HCT116 (cell line): ENCODE measurements at places on chromosomes 3 and 15. TPM values are rescaled to one million over a fixed set of nuclear protein-coding genes. Genes with fewer than 3 reads are reported as not detected.
A peak's percentile ranks its signal among the peaks of the same experiment; 100 is the strongest.

DNA sequence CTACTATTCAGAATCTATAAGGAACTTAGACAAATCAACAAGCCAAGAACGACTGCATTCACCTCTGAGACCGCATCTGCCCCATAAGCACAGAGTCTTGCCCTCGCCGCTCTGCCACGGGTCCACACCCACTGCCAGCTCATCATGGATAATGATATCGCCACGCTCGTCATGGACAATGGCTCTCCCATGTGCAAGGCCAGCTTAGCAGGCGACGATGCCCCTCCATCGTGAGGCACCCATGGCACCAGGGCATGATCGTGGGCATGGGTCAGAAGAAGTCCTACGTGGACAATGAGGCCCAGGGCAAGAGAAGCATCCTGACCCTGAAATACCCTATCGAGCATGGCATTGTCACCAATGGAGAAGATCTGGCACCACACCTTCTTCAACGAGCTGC is 92.1 kb upstream of the FXR1 start:
- H3K4me1 ChIP-seq, result no peaks in the 10 kb centered on the region
- H3K27ac ChIP-seq, result no peak overlapping the region
- 0 out of 2 replicates have a peak, but pooled peaks cover 2% of the 10 kb centered on the region for H3K27me3 ChIP-seq
- no peak overlapping the region for H3K4me3 ChIP-seq

DNA sequence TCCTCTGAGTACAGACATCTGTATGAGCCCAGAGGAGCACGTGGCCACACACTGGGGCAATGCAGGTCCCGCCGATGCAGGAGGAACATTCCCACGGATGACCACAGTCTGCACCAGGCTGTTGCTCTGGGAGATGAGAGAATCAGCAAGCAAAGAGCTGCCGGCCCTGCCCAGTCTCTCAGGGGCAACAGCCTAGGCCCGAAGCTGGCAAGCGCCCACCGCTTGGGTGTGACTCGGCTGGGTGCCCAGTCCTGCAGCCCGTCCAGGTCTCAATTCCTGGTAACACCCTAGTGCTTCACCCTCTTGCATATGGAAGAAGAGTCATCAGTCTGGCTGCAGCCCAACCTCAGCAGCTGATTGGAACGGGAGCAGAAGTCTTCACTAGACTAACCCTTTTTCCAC is 153.7 kb upstream of the HES1 start:
- H3K27ac ChIP-seq, result no peak overlapping the region
- no peak overlapping the region for H3K4me3 ChIP-seq
- H3K27me3 ChIP-seq, result no peaks in the 10 kb centered on the region
- H3K4me1 ChIP-seq, result no peaks in the 10 kb centered on the region

GRCh38 chr3:98565237-98565643 is 28.2 kb downstream of the CPOX start:
- DNase-seq, result no peak
- no peak overlapping the region for H3K4me3 ChIP-seq
- no peaks in the 10 kb centered on the region for H3K27me3 ChIP-seq
- H3K27ac ChIP-seq, result peak overlapping the region; percentile 83

GRCh38 chr3:181712226-181712552 is 464 bp downstream of the SOX2 start:
- H3K4me3 ChIP-seq, result no peak overlapping the region
- no peak overlapping the region for H3K27ac ChIP-seq
- H3K36me3 ChIP-seq, result no peaks in the 10 kb centered on the region
- H3K27me3 ChIP-seq, result no peaks in the 10 kb centered on the region
- DNase-seq, result no peak
- peaks cover 11% of the 10 kb centered on the region; the same call in 1 of the 2 replicates for H3K4me1 ChIP-seq

DNA sequence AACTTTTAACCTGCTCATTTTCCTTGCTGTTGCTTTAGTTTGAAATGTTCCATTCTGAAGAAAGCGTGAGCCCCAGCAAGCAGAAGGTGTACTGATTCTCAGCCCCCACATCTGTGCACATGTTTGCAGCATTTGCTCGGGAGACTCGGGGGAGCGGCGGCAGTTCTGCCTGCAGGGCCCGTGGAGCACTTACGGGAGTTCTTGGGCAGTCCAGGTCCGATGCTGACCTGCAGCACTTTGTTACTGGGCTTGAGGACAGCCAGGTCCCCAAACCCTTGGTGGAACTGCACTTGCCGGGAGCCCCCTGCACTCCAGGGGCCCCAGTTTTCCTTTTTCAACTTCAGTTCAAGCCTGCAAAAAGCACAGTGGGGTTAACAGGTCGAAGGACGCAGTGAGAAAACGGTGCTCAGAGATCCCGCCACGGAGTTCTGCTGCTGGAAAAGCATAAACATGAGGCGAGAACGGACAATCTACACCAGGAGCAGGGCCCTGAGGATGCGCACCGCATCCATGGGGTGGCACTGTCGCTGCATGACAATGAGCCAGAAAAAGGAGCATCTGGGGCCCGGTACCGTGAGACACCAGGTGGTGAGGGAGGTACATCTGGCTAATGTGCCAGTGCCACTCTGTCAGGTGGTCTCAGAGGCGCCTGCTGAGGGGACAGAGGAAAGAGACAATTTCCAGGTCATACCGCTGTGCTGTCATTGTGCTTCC is 45.6 kb upstream of the LDHAL6B start:
- H3K27ac ChIP-seq, result no peak overlapping the region
- DNase-seq, result no peak
- H3K36me3 ChIP-seq, result peaks cover 13% of the 10 kb centered on the region; the same call in 1 of the 2 replicates
- no peak overlapping the region for H3K4me3 ChIP-seq

DNA sequence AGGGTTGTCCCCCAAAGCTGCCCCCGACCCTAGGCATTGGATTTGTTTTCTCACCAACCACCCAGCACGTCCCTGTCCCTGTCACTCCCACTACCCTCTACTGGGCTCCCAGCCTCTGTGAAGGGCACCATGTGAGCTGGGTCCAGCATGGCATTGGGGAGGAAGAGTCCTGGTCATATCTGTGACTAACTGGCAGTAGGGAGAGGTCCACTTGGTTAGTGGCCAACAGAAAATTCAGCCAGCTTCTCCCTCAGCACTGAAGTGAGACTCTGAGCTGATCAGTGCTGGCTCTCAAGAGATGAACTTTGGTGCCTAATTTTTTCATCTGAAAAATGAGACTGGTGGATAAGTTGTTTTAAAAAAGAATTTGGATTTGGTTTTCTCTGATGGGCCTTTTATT is 11.3 kb upstream of the KIF23 start:
- peaks cover 5% of the 10 kb centered on the region; the same call in 1 of the 2 replicates for H3K36me3 ChIP-seq
- H3K4me1 ChIP-seq, result no peaks in the 10 kb centered on the region
- no peaks in the 10 kb centered on the region for H3K27me3 ChIP-seq
- no peak overlapping the region for H3K4me3 ChIP-seq
- no peak for DNase-seq
- H3K27ac ChIP-seq, result no peak overlapping the region

GRCh38 chr15:20346082-20346805 is 195.4 kb downstream of the GOLGA6L6 start:
- no peaks in the 10 kb centered on the region for H3K27me3 ChIP-seq
- no peaks in the 10 kb centered on the region for H3K36me3 ChIP-seq
- no peak overlapping the region for H3K27ac ChIP-seq
- no peak overlapping the region for H3K4me3 ChIP-seq
- H3K4me1 ChIP-seq, result no peaks in the 10 kb centered on the region

DNA sequence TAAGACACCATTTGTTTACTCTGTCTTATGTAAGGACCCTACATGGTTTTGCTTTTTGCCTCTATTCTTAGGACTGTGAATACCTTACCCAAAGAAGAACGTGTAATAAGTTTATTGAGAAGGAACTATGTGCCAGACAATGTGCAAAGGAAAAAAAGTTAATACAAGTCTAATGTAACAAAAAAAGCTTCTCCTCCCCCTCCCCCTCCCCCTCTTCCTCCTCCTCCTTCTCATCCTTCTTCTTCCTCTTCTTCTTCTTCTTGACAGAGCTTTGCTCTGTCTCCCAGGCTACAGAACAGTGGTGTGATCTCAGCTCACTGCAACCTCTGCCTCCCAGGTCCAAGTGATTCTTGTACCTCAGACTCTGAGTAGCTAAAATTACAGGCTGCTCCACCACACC is 50.9 kb upstream of the MITF start:
- DNase-seq, result no peak
- H3K4me3 ChIP-seq, result no peak overlapping the region
- H3K36me3 ChIP-seq, result no peaks in the 10 kb centered on the region
- H3K4me1 ChIP-seq, result no peaks in the 10 kb centered on the region
- no peak overlapping the region for H3K27ac ChIP-seq

DNA sequence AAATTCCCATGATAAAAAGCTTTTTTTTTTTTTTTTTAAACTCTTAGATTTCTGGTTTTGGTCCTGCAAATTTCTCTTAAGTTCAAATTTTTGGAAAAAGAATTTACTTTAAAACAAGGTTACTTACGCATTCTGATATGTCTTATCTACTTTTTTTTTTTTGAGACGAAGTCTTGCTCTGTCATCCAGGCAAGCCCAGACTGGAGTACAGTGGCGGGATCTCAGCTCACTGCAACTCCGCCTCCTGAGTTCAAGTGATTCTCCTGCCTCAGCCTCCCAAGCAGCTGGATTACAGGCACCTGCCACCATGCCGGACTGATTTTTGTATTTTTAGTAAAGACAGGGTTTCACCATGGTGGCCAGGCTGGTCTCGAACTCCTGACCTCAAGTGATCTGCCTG is 83.2 kb downstream of the RASA2 start:
- H3K27me3 ChIP-seq, result no peaks in the 10 kb centered on the region
- H3K4me3 ChIP-seq, result no peak overlapping the region
- H3K36me3 ChIP-seq, result no peaks in the 10 kb centered on the region; the same call in 1 of the 2 replicates
- DNase-seq, result no peak
- H3K27ac ChIP-seq, result no peak overlapping the region

- H3K27ac ChIP-seq, result no peak overlapping the region
- peaks cover 16% of the 10 kb centered on the region; the same call in 1 of the 2 replicates for H3K27me3 ChIP-seq
- no peak overlapping the region for H3K4me3 ChIP-seq
These were observed 315.7 kb upstream of the SLCO3A1 start for GRCh38 chr15:91537856-91538255.

DNA sequence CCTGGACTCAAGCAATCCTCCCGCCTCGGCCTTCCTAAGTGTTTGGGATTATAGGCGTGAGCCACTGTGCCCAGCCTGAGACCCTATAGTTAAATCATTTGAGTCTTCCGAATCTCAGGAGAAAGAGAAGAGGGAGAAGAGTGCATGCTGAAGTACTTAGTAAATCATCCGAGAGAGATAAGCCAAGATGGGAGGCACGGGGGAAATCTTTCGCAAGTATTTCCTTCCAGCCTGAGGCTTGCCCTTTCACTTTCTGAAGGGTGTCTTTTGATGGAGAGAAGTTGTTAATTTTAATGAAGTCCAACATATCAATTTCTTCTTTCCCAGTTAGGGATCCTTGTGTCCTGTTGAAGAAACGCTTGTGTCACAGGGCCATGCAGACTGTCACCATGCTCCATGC is 97.1 kb upstream of the SLC6A6 start:
- H3K27ac ChIP-seq, result no peak overlapping the region
- DNase-seq, result no peak
- H3K27me3 ChIP-seq, result peaks cover 8% of the 10 kb centered on the region; the same call in 1 of the 2 replicates
- no peaks in the 10 kb centered on the region for H3K36me3 ChIP-seq
- no peaks in the 10 kb centered on the region for H3K4me1 ChIP-seq

- H3K27me3 ChIP-seq, result peaks cover 33% of the 10 kb centered on the region
- H3K4me3 ChIP-seq, result no peak overlapping the region
- DNase-seq, result no peak
- H3K36me3 ChIP-seq, result no peaks in the 10 kb centered on the region
- no peaks in the 10 kb centered on the region for H3K4me1 ChIP-seq
These were observed 71.2 kb downstream of the RORA start for GRCh38 chr15:61157933-61158332.

GRCh38 chr3:45858809-45859543 is 17.1 kb upstream of the LZTFL1 start:
- no peak overlapping the region for H3K4me3 ChIP-seq
- no peaks in the 10 kb centered on the region for H3K36me3 ChIP-seq
- no peaks in the 10 kb centered on the region for H3K4me1 ChIP-seq
- no peak overlapping the region for H3K27ac ChIP-seq

GRCh38 chr3:38375072-38375471 is 28.5 kb downstream of the XYLB start:
- no peaks in the 10 kb centered on the region for H3K27me3 ChIP-seq
- H3K4me1 ChIP-seq, result no peaks in the 10 kb centered on the region
- no peak overlapping the region for H3K27ac ChIP-seq
- peaks cover 9% of the 10 kb centered on the region for H3K36me3 ChIP-seq
- DNase-seq, result no peak

DNA sequence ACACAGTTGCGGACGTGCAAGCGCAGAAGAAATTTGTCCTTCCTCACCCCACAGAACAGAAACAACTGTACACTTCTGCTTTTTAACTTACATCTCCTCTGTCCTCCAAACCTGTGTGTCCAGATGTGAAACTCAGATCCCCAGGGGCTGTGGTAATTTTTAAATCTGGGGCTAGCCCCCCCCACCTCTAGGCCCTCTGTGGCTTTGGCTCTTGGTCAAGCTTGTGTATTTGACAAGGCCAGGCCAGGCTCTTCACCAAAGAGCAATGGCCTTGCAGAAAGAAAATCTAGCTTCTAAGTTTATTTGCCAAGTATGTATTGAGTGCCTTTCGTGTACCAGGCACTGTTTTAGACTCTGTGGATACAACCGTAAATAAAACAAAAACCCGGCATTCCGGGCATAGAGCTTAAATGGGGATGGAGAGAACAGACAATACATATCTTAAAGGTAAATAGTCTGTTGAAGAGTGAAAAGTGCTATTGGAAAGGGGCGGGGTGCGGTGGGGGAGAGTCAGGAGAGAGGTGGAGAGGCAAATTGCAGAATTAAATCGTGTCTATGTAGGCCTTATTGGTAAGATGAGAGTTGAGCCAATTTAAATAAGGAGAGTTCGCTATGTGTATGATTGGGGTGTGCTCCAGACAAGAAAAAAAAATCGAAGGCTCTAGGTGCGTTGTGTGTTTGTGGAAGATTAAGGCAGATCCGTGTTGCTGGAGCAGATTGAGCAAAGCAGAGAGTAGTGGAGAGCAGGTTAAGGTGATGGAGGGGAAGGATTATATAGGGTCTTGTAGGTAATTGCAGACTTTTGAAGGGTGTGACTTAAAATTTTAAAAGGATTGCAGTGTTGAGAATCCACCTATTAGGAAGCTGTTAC is 781 bp upstream of the DPH6 start:
- peak overlapping the region; percentile 75 for H3K4me3 ChIP-seq
- no peaks in the 10 kb centered on the region for H3K36me3 ChIP-seq
- H3K27me3 ChIP-seq, result no peaks in the 10 kb centered on the region
- H3K27ac ChIP-seq, result peak overlapping the region; percentile 95
- H3K4me1 ChIP-seq, result peaks cover 20% of the 10 kb centered on the region

DNA sequence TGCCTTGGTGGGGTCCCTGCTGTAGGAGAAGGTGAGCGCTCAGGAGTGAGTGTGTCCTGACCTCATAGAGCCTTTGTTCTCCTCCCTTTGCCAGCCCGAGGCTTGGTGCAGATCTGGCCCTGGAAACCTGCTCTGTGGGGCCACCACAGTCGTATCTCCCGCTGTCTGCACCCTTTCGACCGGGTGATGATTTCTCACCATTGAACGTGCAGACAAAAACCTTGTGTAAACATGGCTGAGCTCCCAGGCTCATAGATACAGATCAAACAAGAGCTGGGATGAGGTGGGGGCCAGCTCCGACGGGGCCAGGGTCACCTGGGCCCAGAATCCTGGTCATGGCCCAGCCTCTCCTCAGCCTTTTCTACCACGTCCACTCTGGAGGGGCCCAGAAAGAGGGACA is 34.6 kb upstream of the ESYT3 start:
- H3K4me1 ChIP-seq, result no peaks in the 10 kb centered on the region
- DNase-seq, result no peak
- no peaks in the 10 kb centered on the region for H3K27me3 ChIP-seq
- no peaks in the 10 kb centered on the region for H3K36me3 ChIP-seq
- H3K27ac ChIP-seq, result no peak overlapping the region

Gene TRIM42
- total RNA-seq, result not detected

Gene TM4SF18
- total RNA-seq, result 0.34 TPM

Gene BBX
- 55.6 TPM for total RNA-seq

Gene CACNA2D3
- 0.20 TPM for total RNA-seq

Gene C15orf39
- total RNA-seq, result 29.3 TPM

Gene LNP1
- 1.6 TPM for total RNA-seq

Gene ZBTB38
- total RNA-seq, result 33.5 TPM
